Stimulated activated CD4-positive, alpha-beta T cell treated with anti-CD3 and anti-CD28 coated beads, Interleukin-15, amount 100 ng/mL, for 24 hours (primary cell): ENCODE measurements at places on chromosomes 2 and 18.

- peak; percentile 69 for DNase-seq
These were observed 1.9 kb upstream of the NABP1 start for GRCh38 chr2:191675807-191676721.

DNA sequence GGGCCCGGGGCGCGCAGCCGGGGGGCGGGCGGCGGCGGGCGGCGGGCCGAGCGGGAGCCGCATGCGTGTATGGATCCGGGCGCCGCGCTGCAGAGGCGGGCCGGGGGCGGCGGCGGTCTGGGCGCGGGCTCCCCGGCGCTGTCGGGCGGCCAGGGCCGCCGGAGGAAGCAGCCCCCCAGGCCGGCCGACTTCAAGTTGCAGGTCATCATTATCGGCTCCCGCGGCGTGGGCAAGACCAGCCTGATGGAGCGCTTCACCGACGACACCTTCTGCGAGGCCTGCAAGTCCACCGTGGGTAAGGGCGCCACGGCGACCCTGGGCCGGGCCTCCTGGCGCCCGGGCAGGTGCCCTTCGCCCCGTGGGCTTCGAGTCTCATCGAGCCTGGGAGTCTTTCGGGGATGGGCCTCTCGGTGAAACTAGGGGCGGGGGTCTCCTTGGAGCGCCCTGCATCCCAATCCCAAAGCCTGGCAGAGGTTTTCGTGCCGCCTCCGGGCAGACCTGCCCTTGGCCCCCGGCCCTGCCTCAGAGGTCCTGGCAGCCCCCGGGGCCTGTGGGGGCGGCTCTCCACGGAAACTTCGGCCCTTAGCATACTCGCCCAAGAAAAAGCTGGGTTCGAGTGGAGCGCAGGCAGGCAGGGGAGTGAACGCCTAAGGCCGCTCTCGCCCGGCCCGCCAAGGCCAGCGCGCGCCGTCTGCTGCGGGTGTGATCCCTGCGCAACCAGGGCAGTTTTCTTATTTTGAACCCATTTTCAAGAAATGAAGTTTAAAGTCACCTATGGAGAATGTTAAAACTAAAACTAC, 622 bp downstream of the RAB12 start:
- DNase-seq = peak; percentile 32

GRCh38 chr18:24397694-24398368, at the start of gene OSBPL1A:
TSS of gene OSBPL1A (minus strand) at chr18:24397824. CDS start at chr18:24377533, 20,291 bp downstream.
- DNase-seq = peak; percentile 89

- DNase-seq = no peak
These were observed 10.9 kb upstream of the MYOM1 start for GRCh38 chr18:3230401-3231334.

GRCh38 chr2:148521181-148521580, 123.4 kb upstream of the EPC2 start:
- no peak for DNase-seq

DNA sequence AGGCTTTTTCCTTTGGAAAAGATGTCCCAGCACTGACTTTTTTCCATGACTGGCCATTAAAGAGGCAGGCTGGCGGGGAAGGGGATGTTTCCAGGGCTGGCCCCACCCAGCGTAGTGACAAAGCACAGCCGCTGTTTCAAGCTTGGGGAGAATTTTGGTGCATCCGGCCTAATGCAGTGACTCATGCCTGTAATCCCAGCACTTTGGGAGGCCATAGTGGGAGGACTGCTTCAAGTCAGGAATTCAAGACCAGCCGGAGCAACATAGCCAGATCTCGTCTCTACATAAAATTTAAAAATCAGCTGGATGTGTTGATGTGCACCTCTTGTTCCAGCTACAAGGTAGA, 78.0 kb upstream of the SH3BP4 start:
- DNase-seq = no peak

DNA sequence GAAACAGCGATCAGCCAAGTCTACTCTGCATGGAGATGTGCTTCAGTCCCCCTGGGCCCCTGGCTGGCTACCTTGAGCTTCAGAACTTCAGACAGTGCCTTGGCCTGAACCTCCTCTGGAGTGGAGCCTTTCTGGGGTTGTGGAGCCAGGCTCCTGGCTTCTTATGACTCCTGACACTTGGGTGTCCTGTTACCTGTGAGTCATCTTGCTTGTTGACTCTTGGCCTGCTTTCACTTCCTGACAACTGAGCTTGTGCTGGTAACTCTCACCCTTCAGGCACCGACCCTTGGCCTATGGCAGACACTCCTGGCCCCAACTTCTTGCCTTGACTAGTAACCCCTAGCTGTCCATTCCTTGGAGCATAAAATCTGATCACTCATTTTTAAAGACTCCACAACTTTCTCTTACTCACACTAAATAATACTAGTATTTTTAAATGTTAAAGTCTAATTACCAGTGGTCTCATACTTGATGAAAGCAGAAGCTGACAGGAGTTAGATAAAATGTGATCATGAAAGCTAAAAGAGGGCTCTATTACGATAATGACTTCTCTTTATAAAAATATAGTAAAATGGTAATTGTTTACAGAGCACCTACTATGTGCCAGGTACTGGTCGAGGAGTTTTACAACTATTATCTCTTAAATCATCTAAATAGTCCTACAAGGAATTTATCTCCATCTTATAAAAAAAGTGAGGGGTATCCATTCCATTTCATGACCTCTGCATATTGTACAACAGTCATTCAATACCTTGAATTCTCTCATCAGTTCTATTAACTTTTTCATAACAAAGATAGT, 46.3 kb upstream of the VIT start:
- no peak for DNase-seq

DNA sequence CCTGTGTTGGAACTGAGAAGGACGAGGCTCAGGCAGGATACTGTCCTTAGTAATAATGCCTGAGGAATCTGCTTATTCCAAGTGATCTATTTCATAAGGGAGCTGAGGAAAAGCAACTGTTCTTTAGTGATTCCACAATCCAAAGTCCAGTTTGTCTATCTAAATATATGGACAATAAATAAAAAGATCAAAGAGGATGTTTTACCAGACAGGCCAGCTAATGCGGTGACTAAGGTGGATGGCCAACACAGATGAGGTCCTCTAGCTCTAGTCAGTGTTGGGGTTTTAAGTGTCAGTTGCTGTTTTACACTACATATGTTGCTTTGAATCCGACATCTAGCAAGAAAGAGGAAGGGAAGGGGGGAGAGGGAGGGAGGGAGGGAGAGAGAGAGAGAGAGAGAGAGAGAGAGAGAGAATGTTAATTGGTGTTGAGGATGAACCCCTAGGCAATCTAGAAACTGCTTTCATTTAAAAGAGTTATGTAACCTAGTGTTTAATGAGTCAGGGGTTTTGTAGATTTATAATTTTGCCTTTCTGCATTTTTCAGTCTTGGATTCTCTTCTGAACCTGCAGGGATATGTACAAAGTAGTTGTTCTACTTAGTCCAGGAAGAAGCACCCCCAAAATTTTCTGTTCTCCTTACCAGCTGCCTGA, 27.0 kb upstream of the SCN1A start:
- DNase-seq = no peak
